Large intestine (tissue), 12 donors: ENCODE measurements at places on chromosomes 5 and 9. TPM values are rescaled to one million over a fixed set of nuclear protein-coding genes. Genes with fewer than 3 reads are reported as not detected.

NFIL3 gene
- polyA plus RNA-seq = 51.9 TPM

NTNG2 gene
- polyA plus RNA-seq = 0.40 TPM

PCA3 gene
- polyA plus RNA-seq = 0.97 TPM

FRMPD1 gene
- 0.61 TPM for polyA plus RNA-seq

GPR150 gene
- polyA plus RNA-seq = 0.90 TPM

C5 gene
- polyA plus RNA-seq = 25.9 TPM

RXFP3 gene
- not detected for polyA plus RNA-seq

TSLP gene
- 0.19 TPM for polyA plus RNA-seq

ZNF879 gene
- polyA plus RNA-seq = 3.8 TPM

USP20 gene
- polyA plus RNA-seq = 17.7 TPM

FOXD4L4 gene
- polyA plus RNA-seq = 0.03 TPM
